DMS79 treated with DMSO at 0.1 percent for 48 hours (cell line): ENCODE measurements at places on chromosomes 5 and 9.

DNA sequence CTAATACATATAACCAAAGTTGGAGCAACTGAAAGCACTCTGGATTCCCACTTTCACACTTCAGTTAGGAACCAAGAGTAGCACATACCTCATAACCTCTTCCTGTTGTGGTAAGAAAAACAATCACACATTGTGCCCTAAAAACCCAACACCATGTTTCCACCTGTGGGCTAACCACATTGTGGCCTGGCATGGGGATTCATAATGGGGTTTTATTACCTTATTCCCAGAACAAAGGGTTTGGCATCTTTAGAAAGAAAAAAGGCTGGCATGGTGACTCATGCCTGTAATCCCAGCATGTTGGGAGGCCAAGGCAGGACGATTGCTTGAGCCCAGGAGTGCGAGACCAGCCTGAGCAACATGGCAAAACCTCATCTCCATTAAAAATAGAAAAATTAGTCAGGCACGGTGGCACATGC lies 60.6 kb downstream of the HSD17B3 start:
- DNase-seq = no peak

DNA sequence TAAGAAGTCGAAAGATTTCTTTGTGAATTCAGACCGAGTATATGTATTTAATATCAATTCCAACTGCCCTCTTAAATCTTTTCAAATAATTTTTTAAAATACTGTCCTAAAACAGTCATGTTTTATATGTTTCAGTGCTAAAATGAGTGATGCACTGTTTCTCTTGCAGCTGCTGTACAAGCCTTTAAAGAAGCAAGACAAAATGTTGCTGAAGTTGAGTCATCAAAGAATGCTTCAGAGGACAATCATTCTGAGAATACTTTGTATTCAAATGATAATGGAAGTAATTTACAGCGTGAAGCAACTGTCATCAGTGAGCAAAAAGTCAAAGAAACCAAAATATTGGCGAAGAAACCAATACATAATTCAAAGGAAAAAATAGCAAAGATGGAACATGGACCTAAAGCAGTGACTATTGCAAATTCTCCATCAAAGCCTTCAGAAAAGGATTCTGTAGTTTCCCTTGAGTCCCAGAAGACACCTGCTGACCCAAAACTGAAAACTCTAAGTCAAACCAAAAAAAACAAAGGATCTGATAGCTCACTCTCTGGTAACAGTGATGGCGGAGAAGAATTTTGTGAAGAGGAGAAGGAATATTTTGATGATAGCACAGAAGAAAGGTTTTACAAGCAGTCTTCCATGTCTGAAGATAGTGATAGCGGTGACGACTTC lies 58.0 kb downstream of the LOX start:
- DNase-seq = no peak

DNA sequence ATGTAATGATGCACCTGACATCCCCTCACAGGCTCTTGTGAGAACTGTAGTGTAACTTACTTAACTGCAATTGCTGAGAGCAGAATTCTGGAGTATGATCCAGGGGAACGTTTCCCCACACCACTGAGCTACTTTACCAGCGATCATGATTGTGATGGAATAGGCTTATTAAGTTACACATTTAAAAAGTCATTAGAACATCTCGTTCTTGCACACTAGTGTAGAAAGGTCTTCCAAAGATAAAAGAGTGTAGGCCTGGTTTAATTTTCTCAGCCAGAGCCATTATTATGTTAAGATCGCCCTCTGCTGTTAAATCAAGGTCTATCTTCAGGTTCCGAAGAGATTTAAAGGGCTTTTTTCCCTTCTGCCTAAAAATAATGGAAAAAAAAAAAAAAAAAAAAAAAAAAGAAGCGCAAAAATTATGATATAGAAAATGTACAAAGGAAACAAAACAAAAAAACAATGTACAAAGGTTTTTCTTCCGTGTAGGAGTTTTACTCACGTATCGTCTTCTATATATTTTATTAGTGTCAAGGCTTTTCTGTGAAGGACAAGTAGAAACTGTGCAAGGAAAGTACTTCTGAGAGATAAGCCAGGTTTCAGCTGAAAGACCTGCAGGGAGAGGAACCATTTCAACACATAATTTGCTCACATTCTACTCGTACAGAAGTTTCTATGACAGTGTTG lies 18.6 kb upstream of the MOB3B start:
- DNase-seq = peak; percentile 25

DNA sequence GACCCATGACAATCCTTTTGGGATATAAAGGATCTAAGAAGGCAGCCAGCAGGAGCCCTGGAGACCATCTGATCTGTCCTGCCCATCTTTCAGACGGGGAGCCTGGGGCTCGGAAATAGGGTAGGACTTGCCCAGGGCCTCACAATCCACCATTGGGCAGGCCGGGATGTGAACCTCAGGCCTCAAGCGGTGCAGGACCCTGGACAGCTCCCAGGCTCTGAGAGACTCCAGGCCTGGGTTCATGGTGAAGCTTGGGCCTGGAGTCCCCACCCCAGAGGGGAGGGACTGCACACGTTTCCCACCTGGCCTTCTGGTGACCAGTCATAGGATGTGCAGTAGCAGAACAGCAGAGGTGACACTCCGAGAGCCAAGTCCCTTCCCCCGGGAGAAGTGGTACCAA lies 36.6 kb upstream of the RAPGEF1 start:
- no peak for DNase-seq

DNA sequence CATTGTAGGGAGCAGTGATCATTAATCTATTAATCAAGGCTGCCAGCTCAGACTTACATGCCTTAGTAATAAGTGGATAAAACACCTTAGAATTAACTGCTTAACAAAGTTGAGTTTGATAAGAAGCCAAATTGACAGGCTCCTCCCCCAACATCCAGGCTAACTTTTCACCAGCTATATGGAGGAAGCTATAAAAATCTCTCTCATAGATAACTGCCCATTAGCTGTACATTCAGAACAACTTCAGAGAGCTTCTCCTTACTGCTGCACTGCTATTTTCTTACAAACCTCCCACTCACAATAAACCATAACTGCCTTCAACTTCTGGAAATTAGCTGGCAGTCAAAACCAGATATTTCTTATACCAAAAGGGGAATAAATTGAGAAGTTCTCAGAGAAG lies 364.1 kb downstream of the PRELID2 start:
- DNase-seq = no peak

- DNase-seq = no peak
Observed at GRCh38 chr5:117533792-117534191, 959.2 kb upstream of the SEMA6A start.
